GOT3 (cell line): ENCODE measurements at places on chromosomes 5 and 9.

GRCh38 chr9:33908114-33908513 lies 91.2 kb downstream of the UBE2R2 start:
- DNase-seq = no peak

- no peak for DNase-seq
These were observed 15.3 kb downstream of the MYMK start for GRCh38 chr9:133509179-133510083.

GRCh38 chr9:93107151-93107824 lies 11.3 kb downstream of the CARD19 start:
- DNase-seq = no peak

- no peak for DNase-seq
These were observed 66.0 kb downstream of the ZNF366 start for GRCh38 chr5:72441094-72441723.

GRCh38 chr5:415928-416635 lies 26.9 kb upstream of the EXOC3 start:
- no peak for DNase-seq

DNA sequence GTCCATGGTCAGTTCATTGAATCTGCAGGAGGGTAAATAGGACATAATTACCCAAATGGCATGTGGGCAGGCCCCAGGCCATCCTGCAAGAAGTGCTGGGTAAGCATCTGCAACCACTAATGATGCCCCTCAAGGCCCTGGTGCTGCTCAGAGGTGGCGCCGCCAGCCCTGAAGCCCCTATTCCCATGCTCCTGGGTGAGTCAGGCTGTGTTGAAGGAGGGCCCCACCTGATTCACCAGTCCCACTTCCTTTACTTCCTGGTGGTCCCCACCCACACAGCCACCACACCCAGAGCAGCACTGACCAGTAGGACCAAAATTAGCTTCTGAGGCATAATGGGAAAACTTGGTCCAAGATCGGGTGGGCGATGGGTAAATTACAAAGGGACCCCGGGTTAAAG lies 120.4 kb upstream of the SPRY4 start:
- DNase-seq = no peak

- no peak for DNase-seq
These were observed 19.7 kb downstream of the COL5A1 start for GRCh38 chr9:134661299-134661698.

- no peak for DNase-seq
These were observed 672.9 kb downstream of the NR2F1-AS1 start for GRCh38 chr5:92907938-92908606.

DNA sequence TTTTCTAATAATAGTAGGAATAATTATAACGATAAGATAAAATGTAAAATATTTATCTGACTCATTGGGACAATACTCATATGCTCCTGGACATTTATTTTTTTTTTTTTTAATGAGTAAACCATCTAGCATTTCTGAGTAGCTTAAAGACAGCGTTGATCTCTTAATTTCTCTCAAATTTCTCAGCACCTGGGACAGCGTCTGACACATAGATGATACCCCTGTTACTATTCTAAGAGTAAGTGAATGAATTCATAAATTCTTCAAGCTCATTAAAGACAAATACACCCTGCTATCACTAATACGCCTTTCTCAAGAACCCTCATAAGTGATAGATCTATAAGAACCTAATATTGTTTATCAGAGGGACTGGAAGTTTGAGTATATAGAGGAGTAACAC lies 12.0 kb upstream of the HTR4 start:
- DNase-seq = no peak

GRCh38 chr5:172633403-172633970 lies 7.6 kb upstream of the NEURL1B start:
- no peak for DNase-seq

- DNase-seq = no peak
These were observed 40.5 kb downstream of the FYB1 start for GRCh38 chr5:39178861-39179260.

DNA sequence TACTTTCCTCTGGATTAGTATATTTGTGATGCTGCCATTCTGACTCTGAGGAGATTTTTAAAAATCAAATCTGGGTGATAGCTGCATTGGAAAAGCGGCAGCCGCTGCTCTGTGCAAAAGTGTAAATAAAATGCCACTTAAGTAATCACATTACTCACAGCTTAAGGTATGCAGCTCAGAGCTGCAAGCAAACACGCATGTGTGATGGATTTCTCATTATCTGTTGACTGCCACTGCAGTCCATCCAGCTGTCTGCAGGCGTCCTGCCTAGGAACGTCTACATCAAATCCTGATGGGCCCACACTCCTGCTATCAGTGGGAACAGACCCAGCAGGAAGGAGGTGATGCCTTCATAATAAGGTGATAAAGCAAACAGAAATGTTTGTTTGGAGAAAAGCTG lies 216.9 kb downstream of the SPOCK1 start:
- no peak for DNase-seq

DNA sequence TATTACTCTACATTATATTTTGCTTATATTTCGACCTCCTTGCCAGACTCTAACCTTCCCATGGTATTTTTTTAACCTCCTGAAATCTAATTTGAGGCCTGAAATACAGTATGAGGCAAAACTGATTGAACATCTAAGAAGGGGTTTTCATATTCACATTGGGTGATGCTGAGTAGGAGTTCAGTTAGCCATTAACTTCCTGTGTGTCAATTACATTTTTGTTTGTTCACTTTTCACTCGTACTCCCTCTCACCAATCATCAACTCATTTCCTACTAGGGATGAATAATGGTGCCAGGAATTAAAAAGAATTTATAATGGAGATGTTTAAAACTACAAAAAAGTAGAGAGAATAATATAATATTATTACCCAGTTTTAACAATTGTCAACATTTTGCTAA lies 27.6 kb upstream of the GLRA1 start:
- no peak for DNase-seq

- no peak for DNase-seq
These were observed 39.7 kb upstream of the GABRP start for GRCh38 chr5:170743876-170744212.

GRCh38 chr5:106020894-106021293 lies 1649.8 kb downstream of the EFNA5 start:
- DNase-seq = no peak

DNA sequence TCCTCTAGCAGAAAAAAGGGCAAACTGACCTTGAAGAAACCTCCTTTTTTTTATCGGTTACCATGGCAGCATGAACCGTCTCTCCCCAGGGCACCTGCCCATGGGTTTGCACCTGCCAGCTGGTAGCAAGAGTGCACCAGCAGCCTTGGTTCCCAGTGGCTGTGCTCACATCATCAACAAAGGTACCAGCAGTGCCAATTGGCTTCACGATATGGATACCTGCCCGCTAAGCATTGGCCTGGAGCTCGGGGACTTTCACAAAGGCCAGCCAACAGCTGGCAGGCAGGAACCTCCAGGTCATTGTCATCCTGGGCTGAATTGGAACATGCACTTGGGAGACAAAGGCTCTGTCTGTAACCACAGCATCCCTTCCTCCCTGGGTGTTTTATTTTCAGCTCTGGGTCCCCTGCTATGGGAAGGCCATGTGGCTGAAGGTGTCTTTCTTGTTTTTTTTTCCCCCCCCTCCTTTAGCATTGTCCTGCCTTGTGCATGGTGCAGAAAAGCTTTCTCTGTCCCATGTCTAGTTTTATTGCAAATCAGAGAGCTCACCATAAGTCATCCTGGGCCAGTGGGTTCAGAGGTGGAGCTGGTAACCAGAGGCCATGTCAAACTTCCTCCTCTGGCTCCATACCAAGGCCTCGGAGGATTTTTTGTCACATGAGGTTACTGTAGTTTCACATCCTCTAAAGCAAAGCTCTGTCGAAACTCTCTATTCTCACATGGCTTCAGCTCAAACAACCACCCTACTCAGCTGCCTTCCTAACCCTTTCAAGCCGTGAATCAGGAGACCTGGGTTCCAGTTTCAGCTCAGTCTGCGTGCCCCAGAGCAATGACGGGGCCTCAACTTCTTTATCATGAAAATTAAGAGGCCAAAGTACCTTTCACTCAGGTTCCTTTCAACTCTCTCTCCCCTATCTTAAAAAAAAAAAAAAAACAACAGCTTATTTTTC lies 145.5 kb upstream of the MAP3K1 start:
- DNase-seq = no peak

GRCh38 chr9:20989923-20990341 lies 41.5 kb downstream of the HACD4 start:
- DNase-seq = no peak

DNA sequence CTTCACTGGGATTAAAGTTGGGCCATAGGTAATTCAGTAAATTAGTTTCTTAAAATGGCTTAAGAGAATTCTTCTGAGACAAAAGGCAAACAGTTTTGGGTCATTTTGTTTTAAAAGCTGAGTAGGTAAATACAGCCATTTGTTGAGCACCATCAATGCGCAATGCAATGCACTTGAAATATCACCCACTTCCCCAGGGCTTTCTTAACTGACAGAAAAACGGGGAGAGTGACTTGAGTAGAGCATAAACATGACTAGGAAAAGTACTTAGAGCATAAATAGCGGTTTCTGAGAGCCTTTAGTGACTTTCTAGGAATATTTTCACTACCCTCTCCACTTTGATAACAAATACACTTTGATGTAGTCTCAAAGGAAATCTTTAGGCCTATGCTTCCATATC lies 27.2 kb downstream of the MLANA start:
- DNase-seq = no peak

DNA sequence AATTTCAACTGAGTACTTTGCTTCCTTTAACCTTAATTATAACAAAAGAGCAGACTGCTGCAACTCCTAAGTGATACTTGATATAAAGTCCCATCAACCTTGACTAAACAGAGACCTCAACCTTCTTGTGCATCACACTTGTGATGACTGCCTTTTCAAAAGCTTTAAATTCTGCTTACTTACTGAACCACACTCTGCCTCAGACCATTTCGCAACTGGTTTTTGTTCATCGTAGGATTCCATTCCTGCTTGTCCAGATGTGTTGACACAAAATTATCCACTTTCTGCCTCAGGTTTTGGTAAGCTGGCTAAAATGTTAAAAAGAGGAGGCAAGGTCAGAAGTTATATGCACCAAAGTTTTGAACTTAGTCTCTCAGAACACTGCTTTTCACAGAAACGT lies 3.5 kb downstream of the BOD1 start:
- no peak for DNase-seq

- no peak for DNase-seq
These were observed 42.4 kb downstream of the TMC1 start for GRCh38 chr9:72563806-72564205.

- DNase-seq = no peak
These were observed 726.1 kb downstream of the BRINP1 start for GRCh38 chr9:118643118-118643517.

GRCh38 chr5:131810510-131811249 lies 13.9 kb upstream of the FNIP1 start:
- no peak for DNase-seq

GRCh38 chr9:8515748-8516147 lies 716.2 kb upstream of the DMAC1 start:
- no peak for DNase-seq

GRCh38 chr9:26811106-26811505 lies 81.5 kb downstream of the CAAP1 start:
- DNase-seq = no peak

- DNase-seq = no peak
These were observed 9.8 kb upstream of the SUSD1 start for GRCh38 chr9:112184946-112185345.

GRCh38 chr5:178177569-178177968 lies 9.6 kb downstream of the GMCL2 start:
- no peak for DNase-seq
